HuH-7 (cell line): ENCODE measurements at places on chromosomes 4 and X.
A peak's percentile ranks its signal among the peaks of the same experiment; 100 is the strongest.

DNA sequence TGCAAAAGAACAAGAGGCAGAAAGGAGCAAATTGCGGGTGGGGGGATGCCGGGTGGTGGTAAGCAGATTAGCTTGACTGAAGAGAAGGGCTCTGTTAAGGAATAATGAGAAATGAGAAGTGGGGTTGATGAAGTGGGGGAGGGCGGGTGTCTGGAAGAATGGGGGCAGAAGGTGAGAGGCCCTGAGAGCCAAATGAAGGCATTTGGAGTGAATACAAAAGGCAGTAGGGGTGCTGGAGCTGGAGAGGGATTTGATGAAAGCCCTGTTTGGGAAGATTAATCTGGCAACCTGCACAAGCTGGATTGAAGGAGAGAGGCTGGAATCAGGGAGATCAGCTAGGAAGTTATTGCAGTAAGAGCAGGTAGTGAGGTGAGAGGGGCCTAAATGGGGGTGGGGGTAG is 82.1 kb downstream of the GUCY2F start:
- DNase-seq = no peak

- DNase-seq = no peak
Measured at GRCh38 chrX:81286608-81287007, 84.7 kb downstream of the SH3BGRL start.

GRCh38 chrX:100373673-100374072 is 36.4 kb downstream of the PCDH19 start:
- DNase-seq = no peak

DNA sequence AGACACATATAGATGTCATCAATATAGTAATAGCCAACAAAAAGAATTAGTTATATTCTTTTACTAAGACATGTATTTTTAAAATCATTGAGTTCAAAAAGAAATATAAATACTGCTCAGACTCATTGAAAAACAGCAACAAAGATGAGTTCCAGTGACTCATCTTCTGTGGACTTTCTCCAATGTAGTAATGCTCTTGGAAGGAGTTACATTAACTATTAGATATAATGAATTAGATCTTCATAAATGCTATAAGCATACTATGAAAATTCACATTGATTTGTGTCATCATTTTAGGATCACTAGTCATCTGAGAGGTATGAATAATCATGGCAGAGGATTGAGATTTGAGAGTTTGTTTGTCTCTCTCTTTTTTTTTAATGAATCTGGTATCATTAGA is 547.8 kb upstream of the PCDH7 start:
- DNase-seq = no peak

DNA sequence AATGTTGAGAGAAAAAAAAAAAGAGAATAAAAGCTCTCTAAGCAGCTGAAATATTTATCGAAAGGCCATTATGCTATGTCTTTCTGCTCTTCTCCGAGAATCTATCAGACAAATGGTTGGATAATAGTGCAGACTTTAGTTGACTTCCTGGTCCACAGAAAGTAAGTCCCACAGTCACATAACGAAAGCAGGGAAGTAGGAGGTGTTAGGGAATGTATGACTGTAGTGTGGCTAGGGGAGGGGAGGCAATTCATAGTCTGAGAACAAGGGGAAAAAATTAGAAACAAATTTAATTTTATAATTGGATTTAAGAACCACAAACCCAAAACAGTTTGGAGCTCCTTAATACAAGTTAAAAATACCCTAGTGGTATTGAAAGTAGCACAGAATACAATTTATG is 79.7 kb upstream of the VEGFC start:
- DNase-seq = no peak

DNA sequence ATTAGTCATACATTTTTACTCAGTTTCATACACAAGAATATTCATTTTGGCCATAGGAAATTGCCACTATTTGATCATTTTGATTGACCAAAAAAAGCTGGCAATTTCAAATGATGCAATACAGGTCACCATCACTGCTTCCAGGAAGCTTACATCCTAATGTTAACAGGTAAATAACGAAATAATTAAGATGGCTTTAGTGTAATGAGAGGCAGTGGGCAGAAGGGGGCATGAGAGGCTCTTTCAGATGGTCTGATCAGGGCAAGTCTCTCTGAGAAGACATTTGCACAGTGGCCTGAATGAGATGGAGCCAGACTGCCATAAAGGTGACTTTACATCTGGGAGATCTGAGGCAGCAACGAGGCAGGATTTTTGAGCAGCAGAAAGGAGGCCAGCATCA is 170.7 kb downstream of the SLIT2 start:
- peak; percentile 28 for DNase-seq

- DNase-seq = no peak
Measured at GRCh38 chrX:71225009-71225408, 2.0 kb downstream of the GJB1 start.

GRCh38 chrX:154458116-154458953 is at the start of gene PLXNA3:
Gene PLXNA3 (plus strand): TSS chrX:154458281. CDS start chrX:154460184, 1,903 bp downstream.
- peak; percentile 46 for DNase-seq
